Astrocyte (in vitro differentiated cells and primary cell): ENCODE measurements at places on chromosomes 5 and 9. TPM values are rescaled to one million over a fixed set of nuclear protein-coding genes. Genes with fewer than 3 reads are reported as not detected.

GRCh38 chr9:73215249-73215648 lies 63.6 kb downstream of the ANXA1 start:
- no peak for DNase-seq

- DNase-seq: no peak
These were observed 325.0 kb downstream of the AGTPBP1 start for GRCh38 chr9:85416715-85417114.

- DNase-seq: no peak
These were observed 291.9 kb downstream of the SPOCK1 start for GRCh38 chr5:137207023-137207760.

DNA sequence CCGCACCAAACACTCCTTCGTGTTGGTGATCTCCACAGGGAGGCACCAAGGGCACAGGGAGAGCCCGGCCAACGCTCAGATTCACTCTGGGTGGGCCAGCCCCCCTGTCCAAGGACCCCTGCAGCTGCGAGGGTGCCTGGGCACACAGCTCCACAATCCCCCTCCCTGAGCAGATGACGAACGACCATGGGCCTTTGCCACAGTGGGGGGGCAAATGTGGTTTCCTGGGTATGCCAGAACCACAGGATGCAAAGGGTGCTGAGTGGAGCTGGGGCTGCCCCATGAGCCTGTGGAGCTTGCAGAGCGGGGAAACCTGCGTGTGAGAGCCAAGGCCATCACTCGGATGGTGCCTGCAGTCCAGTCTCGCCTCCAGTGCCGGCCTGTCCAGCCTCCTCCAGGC lies 31.0 kb downstream of the LPCAT1 start:
- no peak for DNase-seq

DNA sequence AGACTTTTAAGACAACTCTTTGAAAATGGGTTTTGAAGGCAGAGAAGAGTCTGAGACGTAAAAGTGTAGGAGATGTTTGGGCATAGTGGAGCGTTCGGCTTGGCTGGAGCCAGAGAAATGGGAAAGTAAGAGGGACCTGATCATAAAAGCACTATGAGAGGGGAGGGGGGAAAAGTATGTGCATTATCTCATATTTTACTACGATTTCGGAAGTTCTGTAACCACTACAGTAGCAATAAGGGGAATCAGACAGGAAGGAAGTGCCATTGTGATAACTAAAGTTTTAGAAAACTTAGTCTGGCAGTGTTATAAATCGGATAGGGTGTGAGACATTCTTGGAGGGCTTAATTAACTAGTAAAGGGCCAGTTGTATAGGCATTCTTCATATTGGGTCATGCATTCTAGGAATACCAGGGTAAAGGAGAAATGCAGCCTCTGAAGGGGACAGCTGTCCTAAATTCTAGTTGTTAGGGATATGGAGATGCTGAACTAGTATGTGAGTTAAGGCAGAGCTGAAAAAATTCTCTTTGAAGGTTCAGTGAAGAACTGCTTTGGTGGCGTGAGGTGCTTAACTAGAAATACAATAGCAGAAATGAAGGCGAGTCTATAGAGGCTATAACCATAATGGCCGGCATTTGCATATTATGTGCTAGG lies 83.8 kb upstream of the FREM1 start:
- no peak for DNase-seq

Gene FOXE1
- total RNA-seq: 0.07 and 0.45 TPM in 2 replicates

DNA sequence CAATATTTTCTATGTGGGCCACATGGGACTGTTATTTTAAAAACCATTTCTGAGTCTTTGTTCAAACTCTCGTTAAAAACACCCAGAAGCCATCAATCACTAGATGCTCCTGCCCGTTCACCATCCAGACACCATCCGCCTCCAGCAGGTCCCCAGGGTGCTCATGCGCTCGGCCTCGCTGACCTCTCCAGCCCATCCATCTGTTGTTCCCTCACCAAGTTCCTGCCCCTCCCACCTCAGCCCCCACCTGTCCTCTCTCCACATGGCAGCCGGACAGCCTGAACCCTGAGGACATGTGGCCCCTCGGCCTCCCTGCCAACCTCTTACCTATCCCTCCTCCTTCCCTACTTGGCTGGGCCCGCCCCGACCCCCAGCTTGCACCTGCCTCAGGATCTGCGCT lies 31.6 kb downstream of the NSUN2 start:
- DNase-seq: no peak

DNA sequence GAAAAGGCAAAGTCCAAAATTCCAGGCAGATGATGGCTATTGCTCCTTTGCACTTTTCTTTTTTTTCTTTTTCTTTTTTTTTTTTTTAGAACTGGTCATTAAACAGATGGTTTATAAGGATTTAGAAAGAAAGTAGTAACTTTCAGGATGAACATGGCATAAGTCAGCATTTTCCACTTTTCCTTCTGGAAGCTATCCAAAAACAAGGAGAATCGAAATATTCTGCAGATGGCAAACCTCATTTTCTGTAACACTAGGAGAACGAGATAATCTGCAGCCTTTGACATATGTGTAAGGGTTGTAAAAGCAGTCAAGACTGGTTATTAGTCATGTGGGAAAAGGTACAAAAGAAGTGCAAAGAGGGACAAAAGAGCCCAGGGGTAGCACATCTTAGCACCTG lies 69.1 kb upstream of the PUM3 start:
- no peak for DNase-seq

DNA sequence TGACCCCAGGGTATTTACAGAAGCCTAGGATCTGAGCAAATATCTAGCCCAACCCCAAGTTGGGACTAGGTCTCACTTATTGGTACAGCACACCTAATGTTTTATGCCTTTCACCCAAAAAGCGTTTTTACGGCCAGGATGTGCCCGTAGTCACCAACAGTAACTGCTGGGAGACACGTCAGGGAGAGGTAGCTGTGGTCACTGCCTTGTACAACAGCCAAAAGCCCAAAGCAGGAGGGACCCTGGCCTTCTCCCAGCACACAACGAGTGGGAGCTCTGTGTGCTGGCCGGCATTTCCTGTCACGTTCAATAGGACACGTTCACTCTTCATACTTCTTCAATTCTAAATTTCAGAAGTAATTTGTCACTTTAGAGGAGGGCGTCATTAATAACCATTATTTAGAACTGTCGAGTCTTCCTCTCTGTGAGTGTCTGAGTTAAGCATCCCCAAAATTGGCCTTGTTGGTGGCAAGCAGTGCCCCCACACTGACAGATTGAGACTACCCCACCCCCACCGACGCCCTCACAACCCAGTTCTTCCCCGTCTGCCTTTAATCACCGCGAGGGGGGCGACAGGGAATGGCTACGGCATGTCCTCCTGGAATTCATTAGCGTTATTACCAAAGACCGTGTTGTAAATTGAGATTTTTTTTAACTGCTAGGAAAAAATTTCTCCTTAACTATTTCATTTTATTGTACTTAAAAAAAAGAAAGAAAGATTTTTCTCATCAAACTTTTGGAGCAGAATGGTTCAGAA lies 80.7 kb downstream of the MVB12B start:
- DNase-seq: peak; percentile 45

DNA sequence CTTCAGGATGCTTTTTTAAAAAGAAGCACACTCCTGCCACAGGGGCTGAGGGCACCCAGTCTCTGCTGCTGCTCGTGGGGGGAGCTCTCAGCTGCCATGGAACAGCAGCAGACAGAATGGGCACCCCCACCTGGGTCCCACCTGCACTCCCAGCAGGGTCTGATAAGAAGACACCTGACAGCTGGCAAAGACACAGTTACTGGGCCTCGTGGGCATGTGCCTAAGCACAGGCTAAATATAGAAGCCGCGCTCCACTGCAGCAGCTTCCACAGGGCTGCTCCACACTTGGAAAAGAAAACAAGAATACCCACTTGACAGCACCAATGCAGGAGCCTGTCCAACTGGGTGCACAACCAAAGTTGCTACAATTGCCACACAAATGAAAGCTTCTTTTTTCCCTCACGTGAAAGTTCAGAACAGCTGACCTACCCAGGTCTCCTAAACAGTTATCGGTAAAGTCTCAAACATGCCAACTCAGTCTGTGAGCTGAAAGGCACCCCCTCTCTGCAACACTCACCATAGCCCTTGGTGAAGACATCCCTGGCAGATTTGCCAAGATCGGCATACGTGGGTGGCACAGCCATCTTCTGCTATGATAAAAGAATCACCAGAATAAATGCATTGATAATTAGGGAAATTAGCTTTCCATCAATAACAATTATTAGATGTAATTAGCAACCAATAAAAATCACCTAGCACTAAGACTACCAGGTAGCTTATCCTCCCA lies 12.2 kb downstream of the VDAC1 start:
- DNase-seq: no peak

DNA sequence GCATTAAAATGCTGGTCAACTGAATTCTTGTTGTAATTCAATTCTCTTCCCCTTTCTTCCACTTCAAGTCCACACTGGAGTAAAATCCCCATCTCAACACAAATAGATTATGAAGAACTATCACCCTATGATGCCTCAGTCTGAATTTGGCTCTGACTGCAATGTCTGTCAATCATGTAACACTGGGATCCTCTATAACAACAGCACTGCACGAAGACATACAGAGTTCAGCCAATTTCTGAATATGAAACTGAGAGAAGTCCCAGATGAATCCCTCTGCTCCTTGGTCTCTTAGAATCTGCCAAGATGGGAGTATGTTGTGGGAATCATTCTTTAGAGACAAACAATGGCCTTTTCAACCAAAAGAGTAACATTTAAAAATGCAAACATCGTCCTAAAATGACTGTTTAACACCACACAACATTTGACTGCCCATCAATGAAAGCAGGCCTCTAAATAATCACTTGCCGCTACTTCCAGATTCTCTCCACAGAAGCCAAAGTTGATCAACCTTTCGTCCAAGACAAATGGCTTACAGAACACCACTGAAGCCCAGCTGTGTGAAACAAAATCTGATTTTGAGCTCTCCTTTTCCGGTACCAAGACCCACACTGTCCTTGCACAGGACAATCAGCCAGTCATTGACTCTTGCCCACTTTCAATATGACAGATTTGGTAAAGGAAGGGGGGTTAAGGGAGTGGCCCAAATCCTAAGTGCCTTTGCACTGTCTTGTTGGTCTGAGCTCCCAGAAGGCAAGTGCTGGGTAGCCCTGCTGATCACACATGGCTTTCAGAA lies 258.0 kb downstream of the EBF1 start:
- DNase-seq: no peak

- DNase-seq: no peak
These were observed 34.0 kb downstream of the RXRA start for GRCh38 chr9:134360180-134360759.

DNA sequence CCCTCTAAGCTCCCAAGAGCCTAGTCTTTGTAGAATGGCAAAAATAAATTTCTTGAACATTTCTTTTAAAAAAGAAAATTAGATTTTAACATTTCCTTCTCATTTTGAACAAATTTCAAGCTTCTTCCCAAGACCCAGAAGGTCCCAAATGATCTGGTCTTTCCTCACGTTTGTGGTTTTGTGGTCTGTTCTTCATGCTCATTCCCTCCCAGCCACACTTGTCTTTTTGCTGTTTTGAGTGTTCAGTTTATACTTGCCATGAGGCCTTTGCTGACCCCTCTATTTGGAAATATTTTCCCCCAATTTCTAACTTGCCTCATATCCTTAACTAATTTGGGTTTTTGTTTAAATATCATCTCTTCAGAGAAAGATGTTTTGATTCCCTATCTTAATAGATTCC lies 133.4 kb upstream of the PAPPA start:
- no peak for DNase-seq

DNA sequence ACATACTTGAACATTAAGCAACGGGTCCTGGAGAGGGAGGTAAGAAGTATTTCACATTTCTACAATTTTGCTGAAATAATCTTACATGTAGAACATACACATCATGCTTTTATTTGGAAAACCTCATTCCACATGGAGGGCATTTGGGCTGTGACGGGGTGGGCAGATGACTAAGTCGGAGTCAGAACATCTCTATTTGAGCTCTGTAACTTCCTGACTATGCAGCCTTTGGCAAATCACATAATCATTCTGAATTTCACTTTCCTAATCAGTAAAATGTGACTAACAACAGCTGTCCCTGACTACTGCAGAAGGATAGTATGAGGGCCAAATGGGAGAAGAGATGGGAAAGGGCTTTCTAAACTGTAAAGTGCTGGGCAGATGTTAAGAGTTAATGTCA lies 17.1 kb upstream of the IL6ST start:
- peak; percentile 90 for DNase-seq

DNA sequence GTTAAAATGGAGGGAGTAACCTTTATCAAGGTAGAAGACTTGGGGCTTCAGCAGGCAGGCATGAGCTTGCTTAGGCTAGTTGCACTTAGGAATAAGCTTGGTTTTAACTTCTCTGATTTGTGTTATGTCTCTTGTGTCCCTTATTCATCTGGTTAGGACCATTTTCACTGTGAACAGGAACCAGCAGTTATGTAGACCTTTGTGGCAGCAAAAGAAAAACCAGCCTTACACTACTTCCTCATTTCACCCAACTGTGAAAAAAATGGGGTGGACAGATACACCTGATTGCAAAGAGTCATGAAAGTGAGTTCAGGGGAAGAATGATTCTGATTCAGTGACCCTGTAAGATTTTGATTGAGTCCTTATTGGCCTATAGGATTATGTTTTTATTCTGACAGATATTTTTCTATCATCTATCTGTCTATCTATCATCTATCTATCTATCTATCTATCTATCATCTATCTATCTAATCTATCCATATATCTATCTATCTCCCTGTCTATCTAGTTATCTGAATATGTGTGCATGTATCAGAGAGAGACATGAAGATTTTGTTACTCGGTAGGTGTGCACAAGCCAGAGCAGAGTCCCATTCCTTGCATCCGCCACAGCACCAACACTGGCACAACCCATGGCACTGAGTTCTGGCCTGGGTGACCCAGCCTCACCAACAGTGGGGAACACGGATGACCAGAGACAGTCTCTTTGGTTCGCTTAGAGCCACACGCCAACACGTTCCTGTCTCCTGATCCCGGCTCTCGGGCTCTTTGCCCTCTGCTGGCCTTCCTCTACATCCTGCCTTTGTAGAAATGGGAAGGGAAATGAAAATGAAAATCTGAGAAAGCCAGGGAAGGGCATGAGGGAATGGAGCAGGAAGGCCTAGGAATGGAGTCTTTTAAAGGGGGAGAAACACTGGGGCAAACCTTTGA lies 1.3 kb upstream of the ZNF366 start:
- no peak for DNase-seq

GRCh38 chr5:120818128-120818527 lies 354.0 kb downstream of the PRR16 start:
- DNase-seq: no peak

DNA sequence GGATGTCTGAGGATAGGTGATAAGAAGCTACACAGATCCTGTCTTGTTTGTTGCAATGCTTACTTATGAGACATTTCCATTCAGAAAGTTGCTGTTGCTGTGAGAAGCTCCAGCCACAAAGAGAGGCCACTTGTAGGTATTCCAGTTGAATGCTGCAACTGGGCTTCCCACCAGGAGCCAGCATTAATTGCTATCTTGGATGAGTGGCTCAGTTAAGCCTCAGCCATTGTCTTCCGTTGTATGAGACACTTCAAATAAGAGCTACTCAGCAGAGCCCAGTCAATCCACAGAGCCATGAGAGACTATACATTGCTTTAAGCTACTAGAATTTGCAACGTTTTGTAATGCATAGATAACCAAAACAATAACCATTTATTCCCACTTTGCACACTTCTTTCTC lies 104.3 kb upstream of the ARRDC3 start:
- no peak for DNase-seq

GRCh38 chr5:178078197-178079010 lies 34.9 kb upstream of the N4BP3 start:
- DNase-seq: peak; percentile 75

GRCh38 chr5:157574456-157575380 lies 857 bp downstream of the ADAM19 start:
- peak; percentile 30 for DNase-seq

GRCh38 chr9:109011231-109011671 lies 2.0 kb downstream of the CTNNAL1 start:
- peak; percentile 5 for DNase-seq

Gene NTNG2
- 2.4 and 2.5 TPM in 2 replicates for total RNA-seq

Gene GRM6
- not detected in 2 replicates for total RNA-seq

GRCh38 chr5:89090037-89090436 lies 207.1 kb upstream of the MEF2C start:
- DNase-seq: no peak
